Naive thymus-derived CD4-positive, alpha-beta T cell (primary cell): ENCODE measurements at places on chromosomes 1 and 21. TPM values are rescaled to one million over a fixed set of nuclear protein-coding genes. Genes with fewer than 3 reads are reported as not detected.

GRCh38 chr1:181015251-181015615 is 7.4 kb downstream of the STX6 start:
- H3K27ac ChIP-seq = no peak overlapping the region
- peaks cover 35% of the 10 kb centered on the region for H3K4me1 ChIP-seq
- H3K4me3 ChIP-seq = no peak overlapping the region

DNA sequence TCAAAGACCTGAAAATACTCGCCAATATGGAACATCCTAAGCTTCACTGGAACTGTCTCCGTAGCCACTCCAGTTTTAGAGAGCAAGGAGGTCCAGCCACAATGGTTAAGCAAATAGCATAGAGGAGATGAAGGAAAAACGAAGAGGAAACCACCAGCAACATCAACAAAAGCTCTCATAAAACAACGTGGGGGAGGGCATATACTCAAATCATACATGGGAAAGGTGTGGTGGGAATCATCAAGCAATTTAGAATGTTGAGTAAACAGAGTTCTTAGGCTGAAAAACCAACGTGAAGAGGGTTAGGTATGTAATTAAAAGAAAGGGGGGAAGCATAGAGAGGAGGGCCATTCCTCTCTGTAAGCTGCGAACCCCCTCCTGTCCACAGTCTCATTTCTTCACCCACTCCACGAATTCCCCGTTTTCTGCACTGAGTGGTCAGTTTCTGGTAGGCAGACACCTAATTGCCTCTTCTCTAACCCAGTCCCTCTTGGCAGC is 1.0 kb downstream of the TMEM59 start:
- H3K4me1 ChIP-seq = peaks cover 23% of the 10 kb centered on the region
- H3K27ac ChIP-seq = peak overlapping the region; percentile 92
- peak overlapping the region; percentile 94 for H3K4me3 ChIP-seq
- DNase-seq = no peak
- H3K27me3 ChIP-seq = no peaks in the 10 kb centered on the region

DNA sequence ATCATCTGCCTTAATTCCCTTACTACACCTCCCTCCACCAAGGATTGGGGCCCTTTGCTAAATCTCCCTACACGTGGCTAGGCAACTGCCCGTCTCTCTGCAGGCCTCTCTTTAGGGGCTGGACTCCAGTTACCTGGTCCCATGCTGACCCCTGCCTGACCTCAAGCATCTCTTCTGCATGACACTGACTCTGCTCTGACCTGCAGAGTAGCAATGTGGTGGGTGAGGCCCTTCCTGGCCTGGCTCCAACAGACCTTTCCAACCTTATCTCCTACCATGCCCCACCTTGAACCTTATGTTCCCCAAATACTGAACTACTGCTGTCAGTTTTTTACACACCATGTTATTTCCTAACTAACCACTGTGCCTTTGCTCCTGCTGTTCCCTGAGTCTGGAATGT is 45.9 kb upstream of the EPS15 start:
- H3K4me1 ChIP-seq = peaks cover 15% of the 10 kb centered on the region
- no peaks in the 10 kb centered on the region for H3K36me3 ChIP-seq
- no peak overlapping the region for H3K27ac ChIP-seq
- DNase-seq = no peak

SERINC2 gene
- polyA plus RNA-seq = not detected

IVL gene
- polyA plus RNA-seq = not detected
